Stimulated activated CD4-positive, alpha-beta T cell treated with anti-CD3 and anti-CD28 coated beads, Interleukin-4, amount 100 ng/mL, for 4 hours (primary cell): ENCODE measurements at places on chromosomes 3 and 15.
A peak's percentile ranks its signal among the peaks of the same experiment; 100 is the strongest.

DNA sequence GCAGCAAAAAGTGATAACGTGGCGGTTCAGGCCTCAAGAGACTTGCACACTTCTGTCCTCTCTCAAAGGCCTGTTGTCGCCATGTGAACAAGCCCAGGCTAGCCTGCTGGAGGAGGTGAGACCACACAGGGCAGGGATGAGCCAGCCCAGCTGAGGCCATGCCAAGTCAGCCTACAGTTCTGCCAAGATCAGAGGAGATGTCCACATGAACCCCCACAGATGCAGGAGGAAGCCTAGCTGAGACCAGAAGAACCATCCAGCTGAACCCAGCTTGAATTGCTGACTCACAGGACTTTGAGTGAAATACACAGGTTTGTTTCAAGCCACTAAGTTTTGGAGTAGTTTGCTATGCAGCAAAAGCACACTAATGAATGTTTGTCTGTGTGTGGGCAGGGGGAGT is 50.3 kb upstream of the SEC13 start:
- DNase-seq, result no peak

DNA sequence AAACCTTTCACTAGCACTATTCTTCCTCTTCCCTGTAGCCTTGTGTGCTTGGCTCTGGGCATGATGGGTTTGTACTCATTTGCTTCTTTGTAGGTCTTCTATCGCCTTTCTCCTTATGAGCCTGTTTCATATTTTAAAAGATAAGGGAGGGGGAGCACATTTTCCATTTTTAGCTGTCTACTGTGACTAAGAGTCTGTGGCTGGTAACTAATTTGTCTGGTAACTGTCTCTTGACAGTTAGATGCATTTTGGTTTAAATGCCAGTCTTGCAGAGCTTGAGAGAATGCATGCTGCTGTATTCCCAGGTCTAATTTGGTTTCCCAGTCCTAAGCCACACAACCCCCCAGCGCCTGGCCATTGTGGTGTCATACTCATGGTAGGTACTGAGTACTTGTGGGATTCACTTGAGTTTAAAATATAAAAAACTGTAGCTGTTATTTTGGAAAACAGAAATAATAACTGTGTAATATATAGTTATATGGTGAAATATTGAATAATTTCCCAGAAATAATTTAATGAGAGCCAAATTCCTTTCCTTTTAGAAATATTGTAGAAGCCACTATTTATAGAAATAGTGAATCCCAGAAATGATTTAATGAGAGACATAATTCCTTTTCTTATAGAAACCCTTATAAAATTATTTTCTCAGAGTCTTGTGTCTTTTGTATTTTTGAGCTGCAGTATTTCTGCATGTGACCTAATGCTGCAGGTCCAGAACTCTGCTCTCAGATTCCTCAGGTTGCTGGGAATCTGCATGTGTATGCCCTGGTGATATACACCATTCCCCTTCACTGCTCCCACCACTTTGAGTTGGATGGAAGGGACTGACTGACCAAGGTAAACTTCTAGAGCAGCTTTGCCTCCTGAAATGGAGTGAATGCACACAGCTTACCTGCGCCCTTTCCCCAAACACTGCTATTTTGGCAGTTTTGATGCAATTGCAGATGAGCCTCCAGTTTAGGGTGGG is 13.9 kb upstream of the GPR171 start:
- DNase-seq, result no peak

DNA sequence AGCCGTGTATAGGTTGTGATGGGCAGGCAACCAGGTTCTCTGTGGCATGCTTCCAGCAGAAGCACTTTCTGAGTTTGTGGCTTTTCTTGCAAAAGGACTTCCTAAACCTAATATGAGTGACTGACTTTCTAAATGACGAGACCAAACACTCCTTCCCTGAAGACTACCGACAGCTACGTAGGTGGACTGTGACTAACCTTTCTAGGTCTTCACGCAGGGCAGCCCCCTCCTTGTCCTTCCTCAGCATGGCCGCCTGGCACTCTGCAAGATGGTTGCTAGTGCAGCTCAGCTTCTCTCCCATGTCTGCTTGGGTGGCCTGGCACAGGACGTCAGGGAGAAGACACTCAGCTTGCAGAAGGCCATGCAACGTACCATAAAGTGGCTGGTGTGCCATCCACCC is 20.9 kb downstream of the CXCR6 start:
- DNase-seq, result no peak

- DNase-seq, result no peak
Measured at GRCh38 chr15:74283368-74283767, 47.2 kb downstream of the CCDC33 start.

DNA sequence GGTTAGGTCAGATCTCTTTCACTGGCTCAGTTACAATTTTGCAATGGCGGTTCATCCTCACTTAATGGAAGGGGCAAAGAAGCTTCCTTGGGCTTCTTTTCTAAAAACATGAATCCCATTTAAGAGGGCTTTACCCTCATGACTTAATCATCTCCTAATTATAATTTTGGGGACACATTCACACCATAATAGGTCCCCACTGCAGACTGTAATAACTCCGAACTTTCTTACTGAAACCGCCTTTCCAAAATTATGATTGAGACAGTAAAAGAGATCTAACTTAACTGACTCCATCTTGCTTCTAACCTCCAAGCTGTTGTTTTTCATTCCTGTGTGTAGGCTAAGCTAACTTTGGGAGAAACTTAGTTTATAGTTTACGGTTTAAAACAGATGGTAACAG is 33.3 kb upstream of the C15orf39 start:
- DNase-seq, result no peak

DNA sequence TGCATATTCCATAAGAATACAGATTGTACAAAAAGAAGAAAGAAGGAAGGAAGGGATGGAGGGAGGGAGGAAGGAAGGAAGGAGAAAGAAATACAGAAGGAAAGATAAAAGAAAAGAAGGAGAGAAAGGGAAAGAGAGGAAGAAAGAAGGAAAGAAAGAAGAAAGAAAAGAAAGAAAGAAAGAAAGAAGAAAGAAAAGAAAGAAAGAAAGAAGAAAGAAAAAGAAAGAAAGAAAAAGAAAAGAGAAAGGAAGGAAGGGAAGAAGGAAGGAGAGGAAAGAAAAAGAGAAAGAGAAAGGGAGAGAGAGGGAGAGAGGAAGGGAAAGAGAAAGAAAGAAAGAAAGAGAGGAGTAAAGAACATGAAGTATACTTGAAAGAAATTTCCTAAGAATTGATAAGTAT is 577.9 kb upstream of the ALCAM start:
- DNase-seq, result no peak

- no peak for DNase-seq
Measured at GRCh38 chr3:99846477-99847160, 29.0 kb downstream of the CMSS1 start.

GRCh38 chr3:27927882-27928281 is 205.8 kb upstream of the EOMES start:
- no peak for DNase-seq

DNA sequence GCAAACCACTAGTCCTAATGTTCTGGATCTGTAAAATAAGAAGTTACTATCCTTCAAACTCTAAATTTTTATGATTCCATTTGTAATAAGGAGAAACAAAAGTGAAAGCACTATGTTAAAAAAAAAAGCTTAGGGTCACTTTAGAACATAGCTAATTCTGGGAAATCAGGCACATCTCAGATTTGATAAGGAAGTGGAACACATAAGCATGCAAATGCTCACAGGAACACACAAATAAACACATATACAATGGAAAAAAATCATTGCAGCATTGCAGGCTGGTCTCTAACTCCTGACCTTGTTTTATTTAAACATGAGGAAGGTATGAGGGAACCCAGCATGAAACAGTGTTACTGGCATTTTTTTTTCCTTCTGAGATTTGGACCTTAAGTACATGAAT is 63.2 kb upstream of the TNFSF10 start:
- no peak for DNase-seq

- DNase-seq, result no peak
Measured at GRCh38 chr3:52429031-52429430, 15.9 kb downstream of the SEMA3G start.

GRCh38 chr3:150461399-150461798 is 53.3 kb downstream of the TSC22D2 start:
- DNase-seq, result no peak

DNA sequence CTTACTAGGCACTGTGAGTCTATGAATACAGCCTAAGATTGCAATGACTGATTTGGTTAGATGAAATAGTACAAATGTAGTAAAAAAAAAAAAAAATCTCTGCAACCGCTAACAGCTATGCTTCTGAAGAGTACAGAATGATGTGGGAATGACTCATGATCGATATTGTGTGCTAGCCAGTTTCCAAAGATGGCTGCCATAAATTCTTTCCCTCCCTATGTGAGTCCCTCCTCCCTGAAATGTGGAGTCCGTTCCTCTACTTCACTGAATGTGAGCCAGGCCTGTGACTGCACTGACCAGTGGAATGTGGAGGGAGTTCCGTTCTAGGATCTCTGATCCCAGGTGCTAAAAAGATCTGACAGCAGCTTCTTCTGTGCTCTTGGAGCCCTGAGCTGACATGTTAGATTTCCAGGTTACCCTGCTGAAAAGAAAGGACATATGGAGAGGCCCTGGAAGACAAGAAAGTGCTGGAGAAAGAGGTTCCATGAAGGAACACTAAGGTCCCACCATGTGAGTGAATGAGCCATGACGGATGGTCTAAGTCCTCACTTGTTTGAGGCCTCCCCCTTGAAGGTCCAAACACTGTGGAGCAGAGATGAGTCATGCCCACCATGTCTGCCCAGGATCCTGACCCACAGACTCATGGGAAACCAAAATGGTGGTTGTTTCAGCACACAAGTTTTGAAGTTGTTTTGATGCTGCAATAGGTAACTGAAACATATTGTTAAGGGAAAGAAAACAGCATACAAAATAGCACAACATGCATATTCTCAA is 46.3 kb downstream of the DGKG start:
- no peak for DNase-seq

DNA sequence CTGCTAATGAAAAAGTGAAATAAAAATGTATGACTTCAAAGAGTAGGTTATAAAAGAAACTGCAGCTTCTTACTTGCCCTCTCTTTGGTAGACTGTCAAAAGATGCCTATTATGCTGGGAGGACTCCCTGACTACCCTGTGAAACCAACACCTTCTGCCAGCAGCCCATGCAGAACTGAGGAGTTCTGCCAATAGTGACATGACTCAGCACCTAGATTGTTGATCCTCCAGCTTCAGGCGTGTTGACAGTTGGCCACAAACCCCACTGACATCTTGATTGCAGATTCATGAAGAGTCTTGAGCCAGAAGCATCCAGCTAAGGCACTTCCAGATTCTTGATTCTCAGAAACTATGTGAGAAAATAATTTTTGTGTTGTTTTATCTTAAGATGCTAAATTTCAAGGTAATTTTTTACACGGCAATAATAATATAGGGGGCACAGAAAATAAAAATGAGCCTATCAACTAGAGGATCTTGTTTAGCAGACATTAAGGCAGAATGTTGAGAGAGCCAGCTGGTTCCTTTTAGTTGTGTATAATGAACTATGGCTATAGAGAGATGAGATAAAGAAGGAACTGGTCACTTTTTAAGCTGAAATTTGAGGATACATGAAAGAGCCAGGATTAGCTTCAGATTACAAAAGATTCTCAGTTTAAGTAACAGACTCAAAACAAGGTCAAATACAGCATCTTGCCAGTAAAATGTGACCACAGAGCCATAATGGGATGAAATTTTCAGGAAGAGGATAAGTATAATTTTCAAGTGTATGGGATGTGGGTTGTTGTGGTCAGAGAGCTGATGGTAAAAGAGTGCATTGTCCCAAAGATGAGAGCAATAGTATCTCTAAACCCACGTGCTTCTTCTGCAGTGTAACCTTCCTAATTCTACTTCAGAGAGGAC is 588.7 kb upstream of the CBLB start:
- no peak for DNase-seq

- DNase-seq, result no peak
Measured at GRCh38 chr3:27105904-27106303, 263.3 kb downstream of the NEK10 start.

- DNase-seq, result no peak
Measured at GRCh38 chr15:98738689-98739401, 90.5 kb downstream of the IGF1R start.

GRCh38 chr3:126060613-126061145 is 23.2 kb downstream of the SLC41A3 start:
- no peak for DNase-seq

GRCh38 chr3:7607083-7607482 is 746.2 kb downstream of the GRM7 start:
- DNase-seq, result no peak

DNA sequence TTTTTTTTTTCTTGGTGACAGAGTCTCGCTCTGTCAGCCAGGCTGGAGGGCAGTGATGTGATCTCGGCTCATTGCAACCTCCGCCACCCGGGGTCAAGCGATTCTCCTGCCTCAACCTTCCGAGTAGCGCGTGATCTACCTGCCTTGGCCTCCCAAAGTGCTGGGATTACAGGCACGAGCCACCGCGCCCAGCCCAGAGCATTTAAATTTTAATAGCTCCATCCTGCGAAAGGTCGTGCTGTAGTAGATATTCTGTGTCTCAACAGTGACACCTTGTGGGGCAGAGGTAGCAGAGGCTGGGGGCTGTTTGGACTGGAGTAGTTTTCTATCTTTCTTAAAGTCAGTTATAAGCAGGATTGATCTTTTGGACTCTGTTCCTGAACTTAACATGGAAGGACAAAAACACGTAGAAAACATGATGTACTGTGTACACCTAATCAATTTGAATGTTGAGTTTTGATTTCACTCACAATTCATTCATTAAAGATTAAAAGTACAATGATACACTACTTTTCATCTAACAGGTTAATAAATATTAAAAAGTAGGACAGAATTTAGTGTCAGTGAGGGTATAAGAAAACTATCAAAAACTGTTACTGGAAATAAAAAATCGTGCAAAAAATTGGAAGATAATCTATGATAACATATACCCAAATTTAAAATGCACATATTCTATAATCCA is 11.0 kb upstream of the PDCD6IP start:
- DNase-seq, result peak; percentile 36

GRCh38 chr15:56339594-56339993 is 25.6 kb upstream of the TEX9 start:
- no peak for DNase-seq

DNA sequence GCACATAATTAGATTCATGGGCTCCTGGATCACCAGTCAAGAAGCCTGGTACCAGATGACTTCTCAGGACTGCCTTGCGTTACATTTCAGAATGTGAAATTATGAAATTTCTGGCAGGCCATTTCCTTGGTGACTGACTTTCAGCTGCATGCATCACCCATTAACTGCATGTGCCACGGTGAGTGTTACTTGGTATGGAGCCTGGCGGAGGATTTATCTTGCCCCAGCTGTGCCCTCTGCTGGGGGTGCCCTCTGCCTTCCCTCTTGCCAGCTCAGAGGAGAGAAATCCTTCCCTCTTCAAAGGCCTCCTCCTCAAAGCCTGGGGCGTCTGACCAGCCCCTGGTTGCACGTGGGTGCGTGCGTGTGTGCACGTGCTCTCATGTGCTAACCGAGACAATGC is 57.7 kb upstream of the CTSH start:
- no peak for DNase-seq

- DNase-seq, result no peak
Measured at GRCh38 chr3:78659386-78659987, 1108.3 kb downstream of the ROBO1 start.

DNA sequence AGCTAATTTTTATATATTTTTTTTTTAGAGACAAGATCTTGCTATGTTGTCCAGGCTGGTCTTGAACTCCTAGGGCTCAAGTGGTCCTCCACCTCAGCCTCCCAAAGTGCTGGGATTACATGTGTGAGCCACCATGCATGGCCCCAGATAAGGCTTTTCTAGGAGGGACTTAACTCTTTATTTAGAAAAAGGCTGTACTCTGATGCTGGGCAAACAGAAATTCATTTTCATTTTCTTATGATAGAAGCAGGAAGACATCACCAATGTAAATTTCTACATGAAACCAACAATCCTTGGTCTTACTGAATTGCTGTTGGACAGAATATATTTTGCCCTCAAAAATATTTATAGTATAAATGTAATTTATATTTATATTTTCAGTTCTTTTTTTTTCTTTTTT is 9.6 kb downstream of the NIPA1 start:
- no peak for DNase-seq
